ENCODE measurements at places on chromosomes 4 and X.
A peak's percentile ranks its signal among the peaks of the same experiment; 100 is the strongest.

GRCh38 chr4:110589297-110589696, 33.6 kb downstream of the PITX2 start:
- no peak for DNase-seq

DNA sequence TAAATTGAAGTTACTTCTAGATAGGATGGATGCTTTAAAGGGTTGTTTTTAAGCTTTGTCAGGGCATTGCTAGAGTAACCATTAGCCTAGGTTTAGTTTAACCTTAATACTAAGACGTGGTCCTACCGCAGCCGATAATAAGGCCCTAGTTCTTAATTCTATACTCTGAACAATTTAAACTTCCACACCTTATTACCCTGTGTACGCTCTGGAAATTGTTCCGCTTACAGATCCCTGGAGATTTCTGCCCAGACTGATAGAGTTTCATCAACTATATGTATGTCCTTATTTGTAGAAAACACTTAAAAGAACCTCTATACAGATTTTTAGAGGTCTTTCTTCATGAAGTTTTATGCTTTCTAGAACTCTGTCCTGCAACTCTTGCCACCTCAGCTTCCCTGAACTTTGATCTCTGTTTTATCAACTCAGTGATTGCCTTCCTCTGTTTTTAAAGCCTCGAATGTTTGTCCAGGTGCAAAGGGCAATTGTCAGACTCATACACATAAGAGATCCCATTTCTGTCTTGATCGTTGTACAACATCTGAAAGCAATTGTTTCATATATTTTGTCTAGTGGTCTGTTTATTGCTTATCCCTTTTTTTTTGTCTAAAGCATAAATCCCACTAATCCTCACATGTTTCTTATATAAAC, 71.1 kb upstream of the VCX start:
- no peak for DNase-seq

GRCh38 chr4:164700471-164700870, 53.5 kb upstream of the SMIM31 start:
- DNase-seq, result peak; percentile 20

DNA sequence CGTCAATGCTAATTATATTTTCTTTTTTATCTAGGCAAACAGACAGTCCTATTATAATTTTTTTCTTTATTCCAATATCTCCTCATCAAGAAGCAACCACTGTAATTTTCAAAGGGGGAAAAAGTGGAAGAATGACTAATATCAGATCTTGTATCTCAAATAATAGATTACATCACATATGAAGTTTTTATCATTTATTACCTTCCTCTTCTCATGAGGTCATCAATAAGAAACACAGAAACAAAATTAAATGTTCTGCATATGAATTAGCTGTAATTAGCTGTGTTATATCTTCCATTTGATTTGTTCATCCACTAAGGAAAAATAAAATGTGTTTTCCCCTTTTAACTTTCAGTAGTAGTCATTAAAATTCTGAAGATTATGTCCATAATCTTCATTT, 14.3 kb downstream of the PRSS12 start:
- DNase-seq, result no peak

GRCh38 chr4:123661080-123661737, 264.6 kb downstream of the SPRY1 start:
- peak; percentile 48 for DNase-seq

DNA sequence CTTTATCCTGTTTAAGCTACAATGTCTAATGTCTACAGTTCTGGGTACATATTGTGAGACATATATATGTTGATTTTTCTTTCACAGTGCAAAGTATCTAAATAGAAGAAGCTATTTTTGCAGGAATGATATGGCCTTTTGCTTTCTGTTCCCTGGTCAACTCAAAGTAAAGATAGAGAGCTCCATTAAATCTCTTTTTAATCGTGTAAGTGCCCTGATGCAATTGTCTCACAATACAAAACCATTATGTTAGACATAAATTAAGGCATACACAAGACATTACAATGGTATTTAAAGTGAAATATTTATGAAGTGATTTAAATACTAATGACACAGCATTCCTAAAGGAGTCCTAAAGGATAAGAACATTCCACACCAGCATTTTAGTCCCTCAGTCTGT, 1559.7 kb upstream of the AGA start:
- no peak for DNase-seq

GRCh38 chr4:139767168-139767567, 101.5 kb downstream of the MGST2 start:
- DNase-seq, result no peak

DNA sequence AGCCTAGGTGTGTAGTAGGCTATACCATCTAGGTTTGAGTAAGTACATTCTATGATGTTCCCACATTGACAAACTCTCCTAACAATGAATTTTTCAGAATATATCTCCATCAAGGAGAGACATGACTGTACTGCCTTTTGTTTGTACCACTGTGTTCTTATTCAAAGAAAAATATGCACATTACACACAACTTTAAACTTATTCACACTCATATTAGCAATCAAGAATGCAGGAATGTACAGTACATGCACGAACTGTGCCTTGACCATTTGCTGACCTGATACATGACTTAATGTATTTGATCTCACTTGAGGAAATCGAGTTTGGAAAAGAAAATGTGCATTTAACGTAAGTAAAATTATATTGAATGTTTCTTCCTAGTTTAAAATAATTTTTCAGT, 525.1 kb upstream of the AGA start:
- DNase-seq, result no peak

- peak; percentile 64 for DNase-seq
Observed at GRCh38 chrX:56232221-56233082, at the start of gene KLF8. Gene KLF8, plus strand, starts transcription at chrX:56232356. Its CDS starts 979 bp downstream, at chrX:56233335.

DNA sequence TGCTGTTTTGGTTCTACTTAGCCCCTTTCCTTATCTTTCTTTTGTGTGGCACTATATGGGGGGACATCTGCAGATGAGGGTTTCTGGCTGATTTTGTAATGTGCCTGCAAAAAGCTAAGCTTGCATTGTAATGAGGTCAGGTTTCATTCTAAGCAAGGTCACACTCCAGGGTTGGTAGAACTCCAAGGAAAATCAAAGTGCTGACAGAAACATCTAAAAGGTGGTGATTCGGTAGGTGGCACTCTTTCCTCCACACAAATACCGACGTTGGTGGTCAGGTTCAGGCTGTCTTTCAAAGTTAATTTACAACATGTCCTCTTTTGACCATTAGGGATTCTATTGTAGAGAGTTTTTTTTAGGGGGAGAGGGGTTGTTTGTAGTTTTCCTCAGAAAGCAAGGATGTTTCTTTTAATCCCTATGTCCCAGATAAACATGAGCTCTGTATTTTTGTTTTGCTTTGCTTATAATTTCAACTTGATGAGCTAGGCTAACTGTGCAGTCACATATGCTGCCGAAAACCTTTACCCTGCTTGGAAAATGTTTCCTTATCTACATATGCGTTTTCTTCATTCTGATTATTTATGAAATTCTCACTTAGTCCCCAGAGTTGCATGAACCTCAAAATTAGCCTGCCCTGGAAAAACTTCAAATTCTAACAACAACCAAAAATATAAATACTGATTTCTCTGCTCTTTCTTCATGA, 434.2 kb downstream of the PPARGC1A start:
- DNase-seq, result no peak

DNA sequence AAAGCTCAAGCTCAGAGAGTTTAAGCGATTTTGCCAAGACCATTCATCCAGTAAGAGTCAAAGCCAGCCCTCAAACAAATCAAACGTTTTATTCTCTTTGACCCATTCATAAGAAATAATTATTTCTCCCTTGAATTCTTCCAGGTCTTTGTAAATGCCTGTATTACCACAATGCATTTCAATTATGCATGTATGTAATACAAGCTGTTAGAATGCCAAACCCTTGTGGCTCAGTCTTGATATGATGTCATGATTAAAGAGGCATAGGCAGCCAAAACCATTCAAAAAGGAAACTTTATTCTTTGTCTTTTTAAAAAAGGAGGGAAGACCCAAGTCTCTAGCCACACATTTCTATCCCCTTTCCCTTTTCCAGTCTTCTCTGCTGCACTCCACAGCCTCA, 56.5 kb upstream of the PGM2 start:
- DNase-seq, result no peak

GRCh38 chrX:68997911-68998310, 167.3 kb downstream of the PJA1 start:
- no peak for DNase-seq

GRCh38 chr4:53852343-53852742, 212.1 kb downstream of the CHIC2 start:
- DNase-seq, result no peak

DNA sequence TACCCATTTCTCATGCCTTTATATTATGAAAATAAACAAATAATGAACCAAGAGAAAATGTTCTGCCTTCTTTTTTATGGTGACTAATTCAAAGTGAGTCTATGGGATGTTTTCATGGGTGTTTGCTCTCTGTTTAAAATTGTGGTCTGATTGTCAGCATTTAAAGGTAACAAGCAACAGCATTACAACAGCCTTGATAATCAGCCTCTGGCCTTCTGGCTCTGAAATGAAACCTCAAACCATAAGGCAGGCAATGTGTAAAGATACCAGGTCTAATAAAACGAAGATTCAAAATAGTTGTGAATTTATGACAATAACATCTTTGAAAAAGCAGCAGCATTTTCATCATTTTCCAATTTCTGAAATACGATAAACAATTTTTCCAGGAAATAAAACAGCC, 63.7 kb downstream of the FAM13A start:
- DNase-seq, result peak; percentile 39

DNA sequence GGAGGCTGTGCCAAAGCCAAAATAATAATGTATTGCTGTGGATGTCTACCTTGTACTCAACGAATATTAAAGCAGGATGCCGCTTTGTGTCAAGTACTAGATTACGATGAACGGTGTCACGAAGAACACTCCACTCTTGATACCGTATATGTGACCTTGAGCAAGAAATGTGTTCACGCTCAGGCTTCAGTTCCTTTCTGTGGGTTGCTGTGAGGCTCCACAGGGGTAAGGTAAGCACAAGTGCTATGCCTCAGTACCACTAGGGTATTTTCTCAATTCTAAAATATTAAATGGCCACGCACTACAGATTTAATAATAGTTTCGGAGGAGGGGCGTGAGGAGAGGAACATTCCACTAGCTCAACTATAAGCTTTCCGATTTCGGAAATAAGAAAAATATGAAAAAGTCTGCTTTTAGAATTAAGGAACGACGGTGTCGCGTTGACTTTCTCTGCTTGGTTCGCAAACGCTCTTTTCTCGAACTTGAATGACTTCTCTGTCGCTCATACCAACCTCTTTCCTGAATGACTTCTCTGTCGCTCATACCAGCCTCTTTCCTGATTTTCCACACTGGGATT, 607 bp upstream of the SCOC start:
- peak; percentile 67 for DNase-seq

DNA sequence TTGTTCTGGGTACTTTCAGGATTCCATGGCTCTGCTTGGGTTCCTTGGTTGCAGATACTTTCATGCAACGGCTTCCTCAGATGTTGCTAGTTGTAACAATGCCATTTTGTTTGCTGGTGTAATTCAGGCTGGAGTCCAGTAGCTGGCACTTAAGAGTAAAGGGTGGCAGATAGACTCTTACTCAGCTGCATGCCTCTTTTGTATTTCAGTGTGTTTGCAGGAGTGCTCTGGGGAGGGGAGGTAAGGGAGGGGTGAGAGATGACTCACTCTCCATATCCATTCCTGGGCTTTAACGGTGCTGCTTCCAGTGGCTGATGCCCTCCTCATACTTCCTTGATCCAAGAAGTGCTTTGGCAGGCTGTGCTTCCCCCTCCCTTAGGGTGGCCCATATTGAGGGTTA, 155.2 kb downstream of the ZNF330 start:
- DNase-seq, result no peak

DNA sequence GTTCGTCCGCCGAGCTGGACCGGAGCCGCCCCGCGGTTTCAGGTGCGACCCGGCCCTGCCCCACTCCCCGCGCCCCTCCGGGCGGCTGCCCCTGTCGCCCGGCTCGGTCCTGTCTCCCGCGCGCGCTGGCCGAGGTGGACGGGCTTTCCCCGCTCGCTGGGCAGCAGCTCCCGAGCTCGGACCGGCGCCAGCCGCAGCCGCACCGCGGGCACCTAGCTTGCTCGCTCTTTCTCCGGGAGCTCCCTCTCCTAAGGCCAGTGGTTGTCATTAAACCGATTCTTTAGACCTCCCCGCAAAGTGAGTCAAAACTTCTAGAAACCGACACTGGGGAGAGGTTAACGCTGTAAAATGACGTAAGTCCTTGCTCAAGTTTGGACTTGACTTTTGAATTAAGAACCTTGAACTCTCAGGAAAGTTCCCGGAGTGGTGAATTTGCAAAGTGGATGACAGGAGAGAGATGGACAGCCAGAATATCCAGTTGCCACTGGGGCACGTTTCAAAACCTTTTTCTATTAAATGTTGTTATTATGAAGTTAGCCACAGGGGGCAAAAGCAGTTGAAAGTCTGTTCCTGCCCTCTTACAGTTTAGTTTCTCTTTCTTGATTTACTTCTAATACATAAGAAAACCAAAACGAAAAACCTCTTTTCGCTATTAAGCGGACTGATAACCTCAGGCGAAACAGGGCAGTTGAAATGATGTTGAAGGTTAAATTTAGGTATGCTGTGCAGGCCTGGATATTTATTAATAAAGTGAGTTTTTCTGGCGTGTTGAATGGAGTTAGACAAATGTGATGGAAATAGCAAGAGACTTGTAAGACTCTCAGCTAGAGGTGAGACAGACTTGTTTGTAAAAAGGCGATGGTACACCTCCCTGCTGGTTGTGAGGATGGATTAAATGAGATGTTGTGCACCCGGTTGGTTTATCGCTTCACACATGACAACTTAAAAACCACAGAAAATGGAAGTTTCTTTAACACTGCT, 847 bp downstream of the PI4K2B start:
- peak; percentile 89 for DNase-seq

- no peak for DNase-seq
Observed at GRCh38 chr4:42641656-42642055, 15.2 kb downstream of the ATP8A1 start.

GRCh38 chr4:40502934-40503333, 126.7 kb downstream of the RBM47 start:
- DNase-seq, result no peak
